ENCODE measurements at places on chromosomes 12 and 14.

- no peak for DNase-seq
Observed at GRCh38 chr12:3213188-3213587, 136.0 kb downstream of the TSPAN9 start.

DNA sequence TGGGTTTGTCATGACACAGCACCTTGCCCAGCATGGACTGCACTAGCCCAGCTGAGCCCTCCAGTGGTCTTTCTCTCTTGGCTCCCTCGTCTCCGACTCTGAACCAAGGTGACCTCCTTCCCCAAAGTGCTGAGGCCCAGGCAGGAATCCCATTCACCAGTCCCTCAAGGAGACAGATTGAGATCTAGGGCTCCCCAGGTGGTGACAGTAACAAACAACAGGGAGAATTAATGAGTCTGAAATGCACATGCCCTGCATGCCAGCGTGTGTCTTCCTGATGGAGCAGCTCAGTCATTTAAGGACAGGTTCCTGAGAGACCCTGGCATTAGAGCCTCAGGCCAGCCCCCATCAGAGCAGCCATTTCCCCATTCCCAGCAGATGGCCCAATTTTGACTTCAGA lies 51.4 kb upstream of the OAS1 start:
- no peak for DNase-seq

- DNase-seq: no peak
Observed at GRCh38 chr12:51531284-51531977, 59.6 kb upstream of the SCN8A start.

DNA sequence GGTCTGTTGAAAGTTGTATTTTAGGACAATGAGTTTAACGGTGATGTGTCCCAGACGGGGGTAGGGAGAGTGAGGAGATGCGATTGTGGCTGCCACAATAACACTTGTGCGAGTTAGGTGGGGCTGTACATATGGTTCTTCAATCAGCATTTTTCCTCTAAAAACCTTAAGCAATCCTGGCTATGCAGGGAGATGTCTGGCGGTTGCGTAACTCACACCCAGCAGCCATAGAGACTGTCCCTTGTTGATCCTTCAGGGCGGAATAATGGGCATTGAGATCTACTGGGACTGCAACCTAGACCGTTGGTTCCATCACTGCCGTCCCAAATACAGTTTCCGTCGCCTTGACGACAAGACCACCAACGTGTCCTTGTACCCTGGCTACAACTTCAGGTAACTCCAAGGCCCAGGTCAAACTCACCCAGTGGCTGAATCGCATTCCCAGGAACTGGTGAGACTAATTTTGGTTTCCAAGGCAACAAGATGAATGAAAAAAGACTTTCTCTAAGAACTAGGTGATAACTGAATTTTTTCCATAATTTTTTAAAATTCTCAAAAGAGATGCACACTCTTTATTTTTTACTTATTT lies 34.6 kb downstream of the P2RX7 start:
- no peak for DNase-seq

DNA sequence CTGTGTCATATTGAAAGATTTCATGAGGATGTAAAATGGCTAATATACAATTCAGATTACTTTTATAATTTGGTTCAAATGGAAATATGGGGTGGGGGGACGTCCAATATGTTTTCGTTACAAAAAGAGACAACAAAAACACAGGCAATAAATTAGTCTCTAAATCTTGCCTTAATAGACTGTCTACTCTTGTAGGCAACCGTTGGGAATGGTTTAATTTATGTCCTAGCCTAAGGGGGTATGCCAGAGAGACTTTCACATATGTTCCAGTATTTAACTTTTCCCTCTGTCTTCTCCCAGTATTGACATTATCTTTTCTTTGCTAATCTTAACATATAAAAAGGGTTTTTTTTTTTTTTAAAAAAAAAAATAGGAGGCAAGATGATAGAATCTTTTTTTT lies 41.5 kb upstream of the LIN7A start:
- no peak for DNase-seq

GRCh38 chr12:31578632-31579031 lies 12.3 kb downstream of the DENND5B start:
- DNase-seq: no peak

DNA sequence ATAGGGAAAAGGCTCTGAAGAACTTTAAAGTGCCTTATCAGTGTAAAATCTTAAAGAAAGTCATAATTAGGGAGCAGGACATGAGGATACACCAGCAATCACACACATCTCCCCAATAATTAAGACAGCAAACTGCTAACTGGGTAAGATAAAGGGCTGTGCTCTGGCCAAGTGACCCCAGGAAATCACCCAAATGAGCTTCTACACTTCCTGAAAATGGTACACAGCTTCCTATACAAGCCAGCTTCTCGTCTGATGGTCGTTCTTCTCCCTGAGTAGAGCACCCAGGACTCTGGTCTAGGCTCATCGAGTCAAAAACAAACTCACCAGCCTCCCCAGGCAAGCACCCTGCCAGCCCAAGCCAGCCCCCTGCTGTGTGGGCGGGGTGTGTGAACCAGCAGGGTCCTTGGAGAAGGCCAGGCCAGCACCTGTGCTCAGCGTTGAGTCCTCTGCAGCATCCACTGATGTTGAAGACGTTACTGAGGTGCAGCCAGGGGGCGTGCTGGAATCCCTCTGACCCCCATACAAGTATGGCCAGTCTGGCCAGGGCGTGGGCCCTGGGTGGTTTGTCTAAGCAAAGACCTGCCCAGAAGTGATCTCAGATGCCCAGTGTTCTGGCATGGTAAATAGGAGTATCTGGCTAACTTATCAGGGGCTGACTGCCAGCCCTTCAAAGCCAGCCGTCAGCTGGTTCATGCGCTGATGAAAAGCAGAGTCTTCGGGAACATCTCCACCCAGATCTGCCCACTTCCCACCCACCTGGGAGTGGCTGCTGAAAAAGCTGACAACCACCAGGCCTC lies 41.4 kb downstream of the ACTN1 start:
- DNase-seq: no peak

DNA sequence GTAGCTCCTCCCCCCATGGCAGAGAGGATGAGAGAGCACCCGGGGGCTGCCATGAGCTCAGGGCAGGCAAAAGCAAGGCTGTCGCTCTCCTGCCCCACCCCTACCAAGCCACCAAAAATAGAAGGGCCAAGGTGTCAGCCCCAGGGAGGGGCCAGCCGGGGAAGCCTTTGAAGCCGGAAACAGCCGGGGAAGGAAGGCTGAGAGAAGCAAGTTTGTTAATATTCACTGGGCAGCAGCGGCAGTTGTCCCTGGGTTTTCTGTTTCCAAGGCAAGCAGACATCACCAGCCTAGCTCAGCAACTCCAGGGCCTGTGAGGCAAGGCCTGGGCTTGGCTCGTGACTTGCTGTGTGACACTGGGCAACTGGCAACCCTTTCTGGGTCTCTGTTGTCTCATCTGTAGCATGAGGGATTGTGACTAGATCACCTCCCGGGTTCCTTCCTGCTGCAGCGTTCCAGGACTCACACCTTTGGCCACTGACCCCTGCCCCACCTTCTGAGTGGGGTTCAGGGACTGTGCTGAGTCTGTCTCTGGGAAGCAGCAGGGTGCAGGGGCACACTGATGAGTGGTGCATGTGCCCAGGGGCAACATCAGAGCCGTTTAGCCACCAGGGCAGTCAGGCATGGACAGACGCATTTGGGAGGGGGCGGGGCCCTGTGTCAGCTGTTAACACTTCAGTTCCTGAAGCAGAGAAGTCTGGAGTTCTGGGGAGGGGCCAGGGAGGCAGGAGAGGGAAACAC lies 24.3 kb downstream of the SYNDIG1L start:
- peak; percentile 87 for DNase-seq

DNA sequence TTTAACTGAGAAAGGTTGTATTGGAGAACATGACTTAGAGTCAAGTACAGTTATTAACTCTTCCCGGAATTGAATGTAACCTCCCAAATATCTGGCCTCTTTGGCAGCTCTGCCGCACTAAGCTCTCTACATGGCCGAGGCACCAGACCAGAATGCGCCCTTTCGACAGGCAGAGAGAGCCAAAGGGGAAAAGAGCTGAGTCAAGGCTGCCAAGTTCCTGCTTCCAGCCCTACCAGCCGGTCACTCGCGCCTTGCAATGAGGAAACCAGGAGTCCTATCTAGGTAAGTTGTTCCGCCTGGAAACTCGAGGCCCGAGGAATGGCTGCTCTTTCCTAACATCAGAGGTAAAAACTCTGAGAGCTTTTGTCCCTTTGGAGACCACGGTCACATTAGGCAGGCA lies 172.2 kb downstream of the BRMS1L start:
- no peak for DNase-seq

DNA sequence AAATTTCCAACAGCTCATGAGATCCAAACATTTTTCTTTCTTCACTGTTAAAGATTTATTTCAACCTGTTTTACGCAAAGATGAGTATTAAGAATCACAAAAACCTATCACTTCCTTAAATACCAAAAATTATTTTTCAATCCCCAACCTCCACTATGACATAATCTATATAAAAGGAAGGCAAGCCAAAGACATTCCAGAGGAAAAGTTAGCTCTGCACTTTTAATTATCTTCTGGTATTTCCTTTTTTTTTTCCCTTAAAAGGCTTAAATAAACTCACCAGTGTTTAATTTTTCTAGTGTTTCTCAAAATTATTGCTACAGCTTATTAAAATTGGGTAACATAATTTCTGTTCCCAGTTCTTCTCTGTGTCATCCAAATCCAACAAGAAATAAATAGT lies 75.9 kb downstream of the BMP4 start:
- DNase-seq: no peak

DNA sequence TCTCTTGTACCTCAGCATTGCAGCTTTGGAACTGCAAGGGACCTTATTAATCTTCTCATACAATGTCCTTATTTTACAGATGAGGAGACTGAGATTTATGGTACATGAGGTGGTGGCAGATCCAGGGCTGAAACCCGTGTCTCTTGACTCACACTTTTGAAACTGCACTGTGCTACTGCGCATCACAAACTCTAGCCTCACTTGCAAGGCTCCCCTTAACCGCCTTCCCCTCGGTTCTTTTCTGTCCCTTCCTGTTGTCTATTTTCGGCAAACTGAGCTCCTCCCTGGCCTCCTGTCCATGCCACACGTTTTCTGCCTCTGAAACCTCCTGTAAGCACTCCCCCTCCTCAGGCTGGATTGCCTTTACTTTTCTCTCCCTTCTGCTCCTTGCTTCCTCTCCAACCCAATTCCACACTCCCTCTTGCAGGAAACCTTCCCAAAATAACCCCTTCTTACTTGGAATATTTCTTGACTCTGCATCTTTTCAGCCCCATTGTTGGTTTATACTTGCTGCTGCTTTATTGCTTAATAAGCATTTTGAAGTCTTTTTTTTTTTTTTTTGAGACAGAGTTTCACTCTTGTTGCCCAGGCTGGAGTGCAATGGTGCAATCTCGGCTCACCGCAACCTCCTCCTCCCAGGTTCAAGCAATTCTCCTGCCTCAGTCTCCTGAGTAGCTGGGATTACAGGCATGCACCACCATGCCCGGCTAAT lies 72.4 kb upstream of the CISTR start:
- no peak for DNase-seq

DNA sequence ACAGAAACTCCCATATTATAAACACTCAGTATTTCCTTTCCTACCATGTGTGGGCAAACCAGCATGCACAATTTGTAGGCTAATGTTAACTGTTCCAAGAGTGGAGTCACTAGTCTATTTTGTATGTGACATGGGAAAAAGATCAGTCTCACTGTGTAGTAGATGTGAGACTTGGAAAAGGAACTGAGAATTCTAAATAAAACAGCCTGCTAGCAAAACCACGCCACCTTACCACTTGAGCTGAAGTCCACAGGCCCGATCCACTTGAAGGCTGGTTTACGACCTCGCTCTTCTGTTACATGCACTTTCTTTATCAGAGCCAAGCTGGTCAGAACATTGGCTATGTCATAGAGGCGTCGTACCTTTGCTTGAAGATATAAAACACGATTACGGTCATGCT lies 22.5 kb downstream of the E2F7 start:
- DNase-seq: no peak

DNA sequence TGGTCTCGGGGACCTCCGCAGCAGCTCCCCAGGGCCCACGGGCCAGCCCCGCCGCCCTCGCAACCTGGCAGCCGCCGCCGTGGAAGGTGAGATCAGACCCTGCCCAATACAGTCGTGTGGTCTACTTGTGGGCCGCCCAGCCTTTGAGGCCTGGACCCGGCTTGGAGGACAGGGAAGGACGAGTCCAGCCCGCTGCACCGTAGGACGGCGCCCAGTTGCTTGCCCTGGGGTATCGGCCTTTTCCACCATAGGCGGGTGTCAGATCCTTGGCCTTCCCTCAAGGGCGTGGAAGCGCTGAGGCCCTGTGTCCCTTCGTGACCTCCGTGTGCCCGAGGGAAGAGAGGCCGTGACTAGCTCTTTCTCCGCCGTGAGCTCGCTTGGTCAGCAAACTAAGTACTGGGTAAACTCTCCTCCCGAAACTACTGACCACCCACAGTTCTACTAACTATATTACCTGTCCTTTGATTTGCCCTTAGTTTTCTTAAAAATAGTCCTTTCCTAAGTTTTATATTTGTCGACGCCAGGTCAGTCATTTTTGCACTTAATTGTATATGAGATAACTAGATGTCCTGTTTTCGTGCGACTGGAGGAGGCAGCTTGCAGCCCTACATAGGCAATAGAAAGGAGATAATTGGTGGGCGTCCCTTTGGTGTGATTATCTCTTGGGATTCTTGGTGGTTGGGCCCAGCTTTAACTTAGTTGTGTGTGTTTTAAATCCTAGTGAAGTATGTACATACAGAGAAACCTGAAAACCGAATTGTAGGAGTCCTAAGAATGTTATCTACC lies 757 bp downstream of the SLC25A3 start:
- DNase-seq: no peak

DNA sequence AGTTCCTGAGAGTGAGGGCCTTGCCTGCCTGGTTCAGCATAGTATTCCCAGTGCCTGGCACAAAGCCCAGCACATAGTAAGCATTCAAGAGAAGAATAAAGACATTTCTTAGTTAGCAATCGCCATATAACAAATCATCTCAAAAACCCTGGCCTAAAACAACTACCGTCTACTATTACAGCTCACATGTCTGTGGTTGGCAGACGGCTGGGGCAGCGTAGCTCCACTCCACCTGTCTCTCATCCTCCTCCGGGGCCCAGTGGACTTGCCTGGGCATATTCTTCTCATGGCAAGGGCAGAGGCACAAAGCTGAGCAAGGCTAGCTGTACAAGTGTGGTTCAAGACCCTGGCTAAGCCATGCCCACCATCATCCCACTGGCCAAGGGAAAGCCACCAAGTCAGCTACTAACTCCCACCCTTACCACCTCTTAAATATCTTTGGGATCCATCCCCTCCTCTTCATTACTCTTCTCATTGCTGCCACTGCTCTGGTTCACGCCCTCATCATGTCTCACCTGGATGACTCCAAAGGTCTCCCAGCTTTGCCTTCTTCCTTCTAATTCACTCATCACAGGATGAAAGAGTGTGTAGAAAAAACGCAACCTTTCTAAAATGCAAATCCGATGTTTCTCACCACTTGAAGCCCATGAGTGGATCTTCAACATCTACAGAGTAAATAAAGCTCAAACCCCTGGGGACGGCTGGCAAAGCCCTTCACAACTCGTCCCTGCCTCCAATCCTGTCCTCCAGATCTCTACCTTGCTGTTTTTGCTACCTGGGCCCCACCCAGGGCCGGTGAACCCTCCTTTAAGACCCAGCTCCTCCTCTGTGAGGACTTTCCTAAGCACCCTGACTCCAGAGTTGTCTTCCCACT lies 10.4 kb downstream of the TMEM229B start:
- DNase-seq: no peak

GRCh38 chr12:130463275-130463658 lies 125.6 kb downstream of the PIWIL1 start:
- no peak for DNase-seq

Data from GM10248 (cell line).